ENCODE measurements at places on chromosomes 2 and 18. TPM values are rescaled to one million over a fixed set of nuclear protein-coding genes. Genes with fewer than 3 reads are reported as not detected.

Gene MC5R
- not detected for total RNA-seq

Gene ITPRID2
- total RNA-seq, result 91.3 TPM

Gene MOB1A
- 104 TPM for total RNA-seq

Gene CACNB4
- 5.8 TPM for total RNA-seq

Gene CIDEA
- total RNA-seq, result 336 TPM

Gene SCN7A
- 4.9 TPM for total RNA-seq

Gene UGT1A5
- total RNA-seq, result not detected

Gene CELF4
- total RNA-seq, result not detected

Gene RSAD2
- 22.4 TPM for total RNA-seq

Gene MATN3
- 1.5 TPM for total RNA-seq

Gene RGPD3
- 1.3 TPM for total RNA-seq

Gene TCF23
- total RNA-seq, result not detected

Gene SCYGR4
- not detected for total RNA-seq

Gene REG1B
- not detected for total RNA-seq

Gene ABCG5
- not detected for total RNA-seq

Gene OSR1
- 4.1 TPM for total RNA-seq

Gene ANKRD62
- not detected for total RNA-seq

Gene LRRTM4
- total RNA-seq, result not detected

Gene DLGAP1
- 0.85 TPM for total RNA-seq

Gene HOXD11
- not detected for total RNA-seq

Gene ERICH2
- total RNA-seq, result not detected

Gene OR6B2
- total RNA-seq, result not detected

Gene DNAH6
- total RNA-seq, result 0.49 TPM

Gene TUBB8B
- total RNA-seq, result not detected

Gene RTTN
- total RNA-seq, result 13.1 TPM

Gene COL3A1
- total RNA-seq, result 629 TPM

Gene PID1
- 59.2 TPM for total RNA-seq

Gene CDH2
- 0.22 TPM for total RNA-seq

Gene TTN
- 59.8 TPM for total RNA-seq

Gene SDC1
- total RNA-seq, result 27.5 TPM

Gene CHST10
- 5.6 TPM for total RNA-seq

Gene PLEK
- 29.9 TPM for total RNA-seq

Gene GAREM2
- total RNA-seq, result 1.4 TPM

Gene FSIP2
- 0.85 TPM for total RNA-seq

Measured in subcutaneous adipose tissue (tissue), 4 donors.